ENCODE measurements at places on chromosomes 12 and 14.
A peak's percentile ranks its signal among the peaks of the same experiment; 100 is the strongest.

DNA sequence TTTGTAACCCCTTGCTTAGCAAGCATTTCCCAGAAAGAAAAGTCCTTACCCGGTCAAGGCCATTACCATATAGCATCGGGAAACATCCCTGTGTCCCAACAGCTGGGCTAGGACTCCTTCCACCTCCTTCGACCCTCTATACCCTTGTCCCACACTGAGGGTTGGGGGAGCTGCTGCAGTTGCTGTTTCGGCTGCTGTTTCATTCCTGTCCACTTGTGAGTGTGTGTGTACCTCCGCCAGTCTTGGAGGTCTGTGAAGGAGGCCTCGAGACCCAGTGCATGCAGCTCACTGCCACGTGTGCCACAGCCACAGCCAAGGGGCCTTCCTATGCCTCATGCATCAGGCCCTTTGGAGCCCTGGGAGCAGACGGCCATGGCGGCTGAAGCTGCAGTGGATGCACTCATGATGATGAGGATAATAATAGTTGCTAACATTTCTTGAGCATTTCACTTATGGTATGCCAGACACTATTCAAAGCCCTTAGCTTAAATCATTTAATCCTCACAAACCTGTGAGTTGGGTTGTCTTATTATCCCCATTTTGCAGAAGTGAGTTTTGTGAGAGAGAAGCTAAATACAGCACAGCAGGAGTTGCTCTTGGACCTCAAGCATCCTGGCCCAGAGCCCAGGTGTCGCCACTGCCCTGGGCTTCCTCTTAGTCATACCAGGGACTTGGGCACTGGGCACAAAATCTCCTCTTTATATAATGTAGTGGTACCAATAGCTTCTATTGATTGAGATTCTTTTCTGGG is 156.5 kb downstream of the PRKCH start:
- H3K36me3 ChIP-seq: peaks cover 60% of the 10 kb centered on the region
- peaks cover 90% of the 10 kb centered on the region for H3K4me1 ChIP-seq
- H3K4me3 ChIP-seq: peak overlapping the region; percentile 76
- H3K27ac ChIP-seq: peak overlapping the region; percentile 93

- no peak for DNase-seq
- no peak overlapping the region for H3K27ac ChIP-seq
- H3K36me3 ChIP-seq: no peaks in the 10 kb centered on the region
- H3K27me3 ChIP-seq: no peaks in the 10 kb centered on the region
Measured at GRCh38 chr14:39680777-39681176, 248.5 kb upstream of the FBXO33 start.

DNA sequence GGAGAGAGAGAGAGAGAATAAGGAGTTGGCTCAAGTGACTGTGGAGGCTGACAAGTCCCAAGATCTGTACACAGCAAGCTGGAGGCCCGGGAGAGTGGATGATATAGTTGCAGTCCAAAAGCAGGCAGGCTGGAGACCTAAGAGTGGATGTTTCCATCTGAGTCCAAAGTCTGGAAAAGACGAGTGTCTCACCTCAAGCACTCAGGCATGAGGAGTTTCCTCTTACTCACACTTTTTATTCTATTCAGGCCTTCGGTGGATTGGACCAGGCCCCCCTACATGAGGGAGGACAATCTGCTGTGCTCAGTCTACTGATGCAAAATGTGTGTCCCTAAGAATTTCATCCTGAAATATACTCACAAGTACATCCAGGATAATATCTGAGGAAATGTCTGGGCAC is 484.6 kb downstream of the VRK1 start:
- H3K27ac ChIP-seq: no peak overlapping the region
- DNase-seq: no peak

GRCh38 chr12:98466640-98467400 is 48.6 kb upstream of the TMPO start:
- peaks cover 7% of the 10 kb centered on the region for H3K27me3 ChIP-seq
- DNase-seq: no peak

Measured in activated naive CD8-positive, alpha-beta T cell treated with anti-CD3 and anti-CD28 coated beads for 36 hours (primary cell).